Naive B cell (primary cell): ENCODE measurements at places on chromosomes 12 and 14. TPM values are rescaled to one million over a fixed set of nuclear protein-coding genes. Genes with fewer than 3 reads are reported as not detected.
A peak's percentile ranks its signal among the peaks of the same experiment; 100 is the strongest.

DNA sequence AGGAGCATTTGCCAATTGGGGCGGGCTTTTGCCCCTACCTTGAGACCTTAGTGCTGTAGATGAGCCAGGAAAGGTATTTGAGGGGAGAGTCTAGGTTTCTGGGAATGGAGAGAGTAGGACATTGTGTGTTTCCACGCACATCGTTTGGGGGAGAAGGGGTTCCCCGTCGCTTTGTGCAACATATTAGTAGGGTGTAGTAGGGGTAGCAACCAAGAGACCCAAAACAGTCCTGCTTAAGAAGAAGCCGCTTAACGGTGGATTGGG is 694 bp upstream of the PTGES3 start:
- DNase-seq, result no peak

- DNase-seq, result no peak
Observed at GRCh38 chr14:100287202-100287997, 18.8 kb downstream of the SLC25A29 start.

DNA sequence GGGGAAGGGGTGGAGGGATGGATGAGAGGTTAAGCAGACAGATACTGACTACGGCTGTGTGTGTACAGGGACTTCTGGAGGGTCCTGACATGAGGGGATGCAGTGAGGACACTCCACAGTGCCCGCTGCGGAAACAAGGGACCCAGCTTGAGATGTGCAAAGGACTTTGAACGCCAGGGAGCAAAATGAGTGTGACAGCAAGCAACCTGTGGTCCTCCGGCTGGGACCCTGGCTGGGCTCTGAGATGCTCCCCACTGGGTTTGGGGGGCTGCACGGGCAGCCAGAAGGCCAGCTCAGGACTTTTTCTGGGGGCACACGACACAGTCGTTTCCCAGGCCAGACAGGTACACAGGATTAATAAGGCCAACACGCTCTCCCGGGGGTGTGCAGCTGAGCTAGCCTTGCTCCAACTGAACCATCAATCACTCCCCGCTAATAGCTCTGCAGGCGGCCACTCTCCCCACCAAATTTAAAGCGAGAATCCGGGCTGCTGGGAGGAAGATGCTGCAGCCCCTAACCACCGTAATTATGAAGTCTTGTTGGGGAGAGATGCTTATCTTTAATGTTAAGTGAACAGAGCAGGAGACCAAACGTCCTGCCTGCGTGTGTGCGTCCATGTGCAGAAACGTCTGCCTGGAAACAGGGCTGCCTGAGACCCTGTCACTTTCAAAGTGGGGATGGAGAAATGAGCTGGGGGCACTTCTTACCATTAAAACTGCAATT is 51.6 kb upstream of the DLK1 start:
- DNase-seq, result no peak

- DNase-seq, result peak; percentile 18
Observed at GRCh38 chr14:91061056-91061887, 831 bp upstream of the RPS6KA5 start.

DNA sequence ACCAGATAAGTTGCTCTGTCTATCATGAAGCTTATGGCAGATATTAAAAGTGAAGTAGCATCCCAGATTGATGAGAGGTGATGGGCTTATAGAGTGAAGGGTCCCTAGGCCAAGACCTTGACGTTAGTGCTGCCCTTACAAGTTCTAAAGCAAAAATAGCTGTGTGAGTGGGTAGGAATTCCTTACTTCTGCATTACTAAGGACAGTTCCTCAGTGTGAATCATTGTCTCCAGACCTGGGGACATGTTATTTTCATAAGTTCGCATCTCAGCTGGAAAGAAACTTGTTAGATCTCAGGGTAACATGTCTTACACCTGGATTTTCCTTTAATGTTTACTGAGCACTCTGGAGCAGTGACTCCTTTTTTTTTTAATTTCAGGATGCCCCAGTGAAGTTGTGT is 28.7 kb downstream of the MAPKAPK5 start:
- no peak for DNase-seq

DNA sequence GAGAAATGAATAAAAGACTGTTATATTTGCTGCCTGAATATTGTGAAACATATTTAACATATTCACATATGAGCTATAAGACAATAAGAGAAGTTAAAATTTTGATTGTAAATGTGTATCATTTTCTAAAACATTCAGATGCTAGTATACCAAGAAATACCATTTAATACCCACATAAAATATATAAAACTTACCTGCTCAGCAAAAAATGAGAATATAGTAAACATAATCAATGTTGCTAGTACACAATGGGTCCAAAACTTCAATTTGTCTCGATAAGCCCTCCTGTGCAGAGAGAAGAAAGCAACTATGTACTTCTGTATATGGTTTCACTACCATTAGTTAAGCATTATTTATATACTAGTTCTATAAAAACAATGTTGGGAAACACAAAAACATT is 9.6 kb upstream of the SYCP3 start:
- DNase-seq, result no peak

DNA sequence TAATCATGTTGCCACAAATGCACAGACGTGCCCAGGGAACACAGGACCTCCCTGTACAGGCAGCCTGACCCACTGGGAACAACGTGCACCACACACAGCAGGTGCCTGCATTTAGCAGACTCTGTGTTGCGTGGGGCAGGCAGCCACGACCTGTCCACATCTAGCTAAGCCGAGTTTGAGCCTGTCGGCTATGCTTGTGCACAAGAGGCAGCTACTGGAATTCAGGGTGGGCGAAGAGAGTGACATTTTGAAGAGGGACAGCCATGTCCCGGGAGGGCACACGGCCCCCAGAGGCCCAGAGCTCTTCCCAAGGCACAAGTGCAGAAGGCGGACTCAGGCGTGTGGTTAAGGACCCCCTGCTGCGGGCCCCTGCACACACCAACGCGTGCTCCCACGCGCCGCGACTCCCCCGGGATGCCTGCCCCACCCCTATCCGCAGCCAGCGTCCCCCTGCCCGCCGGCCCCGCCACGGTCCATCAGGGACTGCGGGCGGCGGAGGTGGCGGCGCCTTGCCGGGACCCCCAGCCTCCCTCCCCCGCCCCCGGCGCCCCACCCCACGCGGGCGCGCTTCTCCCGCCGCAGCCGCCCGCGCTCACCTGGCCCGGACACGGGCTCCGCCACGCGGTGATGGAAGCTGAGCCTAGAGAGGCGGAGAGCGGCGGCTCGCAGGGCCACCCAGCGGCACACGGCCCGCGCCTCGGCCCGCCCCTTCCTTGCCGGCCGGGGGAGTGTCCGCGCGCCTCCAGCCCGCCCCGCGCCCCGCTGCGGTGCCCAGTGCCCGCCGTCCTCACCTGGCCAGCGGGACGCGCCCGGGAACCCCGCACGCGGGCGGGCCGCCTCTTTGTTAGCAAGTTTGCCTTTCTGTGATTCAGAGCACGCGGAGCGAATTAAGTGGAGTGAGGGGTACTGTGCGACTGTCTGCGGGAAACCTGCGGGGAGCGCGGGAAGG is 125.3 kb upstream of the PRMT8 start:
- no peak for DNase-seq

DNA sequence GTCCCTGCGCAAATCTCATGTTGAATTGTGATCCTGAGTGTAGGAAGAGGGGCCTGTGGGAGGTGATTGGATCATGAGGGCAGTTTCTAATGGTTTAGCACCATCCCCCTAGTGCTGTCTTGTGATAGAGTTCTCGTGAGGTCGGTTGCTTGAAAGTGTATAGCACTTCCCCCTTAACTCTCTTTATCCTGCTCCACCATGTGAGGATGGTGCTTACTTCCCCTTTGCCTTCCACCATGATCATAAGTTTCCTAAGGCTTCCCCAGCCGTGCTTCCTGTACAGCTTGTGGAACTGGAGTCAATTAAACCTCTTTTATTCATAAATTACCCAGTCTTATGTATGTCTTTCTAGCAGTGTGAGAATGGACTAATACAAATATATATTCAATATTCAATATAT is 303.7 kb upstream of the SEL1L start:
- no peak for DNase-seq

DNA sequence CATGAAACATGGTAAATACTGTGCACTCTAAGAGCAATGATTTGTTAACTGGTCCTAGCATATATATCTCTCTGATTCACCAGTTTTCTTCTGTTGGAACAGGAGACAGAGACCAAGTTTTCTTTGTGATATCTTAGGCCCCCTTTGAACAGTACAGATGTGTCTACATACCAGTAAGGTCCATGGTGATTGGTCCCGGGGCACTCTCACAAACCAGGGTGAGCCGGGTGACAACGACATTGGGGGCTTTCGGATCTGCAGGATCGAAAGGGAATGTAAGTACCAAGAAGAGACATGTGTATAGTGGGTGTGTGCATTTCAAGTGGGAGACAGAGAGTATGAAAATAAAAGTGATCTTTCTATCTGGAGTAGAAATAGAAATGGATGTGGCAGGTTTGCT is 11.3 kb upstream of the ERP27 start:
- no peak for DNase-seq

DNA sequence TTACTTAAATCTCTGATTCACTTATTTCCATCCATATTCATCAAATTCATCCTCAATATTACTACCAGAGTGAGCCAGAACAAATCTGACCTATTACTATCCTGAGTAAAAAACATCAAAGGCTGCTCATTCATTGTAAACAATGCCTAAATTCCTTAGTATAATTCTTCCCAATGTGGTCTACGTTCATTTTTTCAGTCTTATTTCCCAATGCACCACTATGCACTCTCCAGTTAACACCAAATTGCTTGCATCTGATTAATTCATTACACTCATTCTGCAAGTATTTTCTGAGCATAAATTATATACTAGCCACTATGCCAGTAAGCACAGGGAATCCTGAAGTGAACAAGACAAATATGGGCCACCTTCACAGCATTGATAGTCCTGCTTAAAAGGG is 110.0 kb downstream of the EPS8 start:
- no peak for DNase-seq

DNA sequence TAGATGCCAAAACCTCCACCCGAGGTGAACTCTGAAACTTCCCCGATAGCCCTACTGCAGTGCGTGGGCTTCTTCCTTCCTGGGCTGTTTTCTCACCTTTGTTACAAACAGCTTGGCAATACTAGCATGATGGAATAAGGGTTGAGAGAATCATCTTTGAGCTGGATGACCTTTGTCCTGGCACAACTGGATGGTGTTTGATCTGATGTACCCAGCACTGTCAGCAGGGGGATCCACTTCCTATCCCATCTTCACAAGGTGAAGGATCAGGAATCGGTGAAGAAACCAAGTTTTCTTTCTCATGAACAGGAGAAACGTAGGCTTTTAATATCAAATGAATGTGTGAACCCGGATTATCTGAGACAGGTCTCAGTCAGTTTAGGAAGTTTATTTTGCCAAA is 19.5 kb upstream of the LRRC10 start:
- no peak for DNase-seq

- no peak for DNase-seq
Observed at GRCh38 chr12:14886271-14886670, 617 bp upstream of the MGP start.

DNA sequence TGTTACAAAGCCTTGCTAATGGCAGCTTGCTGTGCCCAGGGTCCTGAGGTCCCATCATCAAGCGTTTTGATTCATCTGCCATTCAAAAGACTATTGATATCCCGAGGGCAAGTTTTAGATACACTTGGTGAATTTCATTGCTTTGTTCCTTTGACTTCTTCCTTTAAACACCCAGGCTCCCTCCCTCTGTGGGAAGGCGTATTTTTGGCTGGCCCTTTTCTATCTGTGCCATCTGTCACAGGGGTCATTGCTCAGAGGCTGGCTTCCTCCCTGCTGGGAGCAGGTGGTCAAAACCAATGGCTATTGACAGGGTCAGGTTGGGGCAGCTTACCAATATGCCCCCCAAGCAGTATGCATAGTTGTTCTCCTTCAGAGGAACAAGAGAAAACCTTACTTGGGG is 40.0 kb downstream of the SCN8A start:
- no peak for DNase-seq

- no peak for DNase-seq
Observed at GRCh38 chr12:94982456-94982855, 21.0 kb downstream of the NDUFA12 start.

DNA sequence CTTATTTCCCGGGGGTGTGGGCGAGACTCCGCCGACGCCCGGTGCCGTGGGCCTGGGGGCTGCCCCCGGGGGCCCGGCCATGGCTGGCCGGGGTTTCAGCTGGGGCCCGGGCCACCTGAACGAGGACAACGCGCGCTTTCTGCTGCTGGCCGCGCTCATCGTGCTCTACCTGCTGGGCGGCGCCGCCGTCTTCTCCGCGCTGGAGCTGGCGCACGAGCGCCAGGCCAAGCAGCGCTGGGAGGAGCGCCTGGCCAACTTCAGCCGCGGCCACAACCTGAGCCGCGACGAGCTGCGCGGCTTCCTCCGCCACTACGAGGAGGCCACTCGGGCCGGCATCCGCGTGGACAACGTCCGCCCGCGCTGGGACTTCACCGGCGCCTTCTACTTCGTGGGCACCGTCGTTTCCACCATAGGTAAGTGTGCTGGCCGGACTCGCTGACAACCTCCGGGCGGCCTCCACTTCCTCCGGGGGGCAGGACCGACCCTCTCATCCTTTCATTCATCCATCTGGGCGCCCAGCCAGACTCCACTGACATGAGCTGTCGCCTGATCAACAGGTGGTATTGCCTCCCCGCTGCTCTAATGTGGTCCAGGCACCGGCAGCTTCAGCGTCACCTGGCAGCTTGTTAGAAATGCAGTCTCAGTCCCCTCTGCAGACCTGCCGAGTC is 467 bp downstream of the KCNK13 start:
- no peak for DNase-seq

GRCh38 chr12:114933428-114934160 is 249.6 kb upstream of the TBX3 start:
- no peak for DNase-seq

DNA sequence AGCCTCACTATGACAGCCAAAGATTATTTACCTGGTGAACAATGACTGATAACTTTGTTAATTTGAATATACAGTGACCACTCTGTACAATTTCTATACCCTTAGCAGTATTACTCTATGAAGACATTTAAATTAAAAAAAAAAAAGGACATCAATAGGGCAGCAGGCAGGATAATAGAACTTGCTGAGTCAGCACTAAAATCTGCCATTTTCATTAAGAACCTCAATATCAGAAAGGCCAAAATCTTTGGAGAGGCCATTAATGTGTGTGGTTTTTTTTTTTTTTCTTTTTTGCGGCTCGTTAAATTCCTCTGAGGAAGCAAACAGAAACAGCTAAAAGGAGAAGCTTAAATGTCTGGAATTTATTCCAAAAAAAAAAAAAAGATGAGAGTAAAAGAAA is 73.7 kb downstream of the FOXN3 start:
- DNase-seq, result no peak

DNA sequence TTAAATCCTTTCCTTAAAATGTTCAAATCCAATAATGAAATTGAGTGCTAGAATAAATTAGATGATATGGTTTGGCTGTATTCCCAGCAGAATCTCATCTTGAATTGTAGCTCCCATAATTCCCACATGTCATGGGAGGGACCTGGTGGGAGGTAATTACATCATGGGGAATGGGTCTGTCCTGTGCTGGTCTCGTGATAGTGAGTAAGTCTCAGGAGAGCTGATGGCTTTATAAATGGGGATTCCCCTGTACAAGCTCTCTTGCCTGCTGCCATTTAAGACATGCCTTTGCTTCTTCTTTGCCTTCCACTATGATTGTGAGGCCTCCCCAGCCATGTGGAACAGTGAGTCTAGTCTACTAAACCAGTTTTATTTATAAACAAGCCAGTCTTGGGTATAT is 508.5 kb downstream of the ETNK1 start:
- no peak for DNase-seq

The PPP1R1A gene
- polyA plus RNA-seq, result not detected

The RGS6 gene
- polyA plus RNA-seq, result not detected

The JAG2 gene
- polyA plus RNA-seq, result not detected
